ENCODE measurements at places on chromosomes 7 and 10. TPM values are rescaled to one million over a fixed set of nuclear protein-coding genes. Genes with fewer than 3 reads are reported as not detected.

The CCDC172 gene
- total RNA-seq: not detected

DNA sequence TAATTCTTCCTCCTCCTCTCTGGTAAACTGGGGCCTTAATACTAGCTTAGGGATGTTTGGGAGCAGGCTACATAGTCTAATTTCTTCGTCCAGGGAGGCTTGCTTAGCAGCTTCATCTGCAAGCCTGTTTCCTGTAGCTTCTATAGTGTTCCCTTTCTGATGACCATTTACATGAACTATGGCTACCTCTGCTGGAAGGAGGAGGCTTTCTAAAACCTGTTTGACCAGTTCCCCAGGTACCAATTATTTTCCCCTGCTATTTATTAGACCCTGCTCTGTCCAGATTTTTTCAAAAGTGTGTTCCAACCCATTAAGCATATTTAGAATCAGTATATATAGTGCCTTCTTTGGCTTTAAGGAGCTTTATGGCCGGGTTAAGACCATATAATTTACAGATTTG is 38.8 kb upstream of the DNAH11 start:
- no peak for DNase-seq

The JCAD gene
- total RNA-seq: 1.4 TPM

The MBL2 gene
- 0.18 TPM for total RNA-seq

The HTR7 gene
- total RNA-seq: 0.74 TPM

GRCh38 chr7:24898691-24899090 is 81.3 kb downstream of the OSBPL3 start:
- no peak for DNase-seq
